ENCODE measurements at places on chromosomes 12 and 14.

DNA sequence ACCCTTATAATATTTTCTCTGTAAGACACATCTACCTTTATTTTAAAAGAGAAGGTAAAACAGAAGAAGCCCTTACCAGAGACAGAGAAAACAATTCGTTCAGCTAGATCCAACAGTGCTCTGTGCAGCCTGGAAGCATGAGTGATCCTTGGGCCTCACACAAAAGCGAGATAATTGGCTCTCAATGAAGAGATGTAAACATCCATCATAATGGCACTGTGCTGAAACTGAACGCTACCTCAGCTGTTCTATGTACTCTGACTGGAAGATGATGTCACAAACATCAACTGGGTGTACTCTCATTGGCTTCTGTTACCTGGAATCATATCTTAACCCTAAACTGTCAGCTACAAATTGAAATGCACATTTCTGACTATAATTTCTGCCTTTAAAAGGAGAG lies at the start of gene MGAT4C:
MGAT4C (minus strand) TSS at position 229 of the 400 bp plus-strand sequence.
- no peak for DNase-seq

DNA sequence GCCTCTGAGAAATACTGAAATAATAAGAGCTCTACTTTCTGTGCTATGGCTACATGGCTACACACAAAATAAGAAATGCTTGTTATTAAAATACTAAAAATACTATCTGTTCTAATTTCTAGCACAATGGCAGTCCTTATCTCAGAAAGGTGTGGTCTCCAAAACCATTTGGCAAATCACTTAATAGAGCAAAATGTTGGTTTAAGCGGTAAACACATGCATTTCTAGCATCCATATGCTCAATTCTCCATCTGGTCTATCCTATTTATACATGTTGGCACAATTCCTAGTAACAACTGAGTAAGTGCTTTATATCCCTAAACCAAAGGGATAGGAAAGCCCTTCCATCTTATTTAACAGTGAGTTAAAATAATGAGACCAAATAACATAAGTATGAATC lies 107.0 kb downstream of the PAPLN start:
- DNase-seq = no peak

DNA sequence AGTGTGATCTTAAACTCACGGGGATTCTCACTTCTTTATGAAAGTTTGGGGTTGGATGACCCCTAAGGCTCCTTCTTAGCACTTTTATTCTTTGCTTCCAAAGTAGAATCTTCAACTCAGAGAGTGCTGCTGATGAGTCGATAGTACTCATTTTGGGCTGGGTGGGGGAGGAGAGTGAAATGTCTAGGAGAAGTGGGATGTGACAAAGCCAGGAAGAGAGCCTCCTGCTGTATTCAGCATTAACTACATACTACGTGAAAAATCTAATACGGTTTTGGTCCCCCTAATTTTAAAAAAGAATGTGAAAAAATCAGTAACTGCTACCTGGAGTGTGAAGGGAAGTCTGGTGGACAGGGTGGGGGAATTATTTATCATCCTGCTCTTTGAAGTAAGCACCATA lies 148.3 kb downstream of the SAMD4A start:
- no peak for DNase-seq

- no peak for DNase-seq
These were observed 3.4 kb downstream of the NOC4L start for GRCh38 chr12:132147423-132148367.

DNA sequence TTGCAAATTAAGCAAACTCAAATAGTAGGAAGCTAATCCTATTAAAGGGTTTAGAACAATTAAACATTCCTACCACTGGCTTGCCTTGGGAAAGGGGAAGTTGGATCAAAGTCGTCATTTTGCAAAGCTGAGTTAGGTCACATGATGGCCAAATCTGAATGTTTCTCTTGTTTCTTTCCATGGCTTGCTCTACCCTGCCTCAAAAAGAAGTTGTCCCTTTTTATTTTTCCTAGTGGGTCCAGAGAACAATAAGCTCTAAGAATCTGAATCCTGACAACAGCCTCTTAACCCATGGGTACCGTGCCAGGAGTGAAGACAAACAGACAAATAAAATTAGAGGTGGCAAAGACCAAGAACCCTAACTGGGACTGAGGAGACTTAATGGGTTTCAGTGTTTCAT lies 26.2 kb upstream of the NPFF start:
- DNase-seq = no peak

DNA sequence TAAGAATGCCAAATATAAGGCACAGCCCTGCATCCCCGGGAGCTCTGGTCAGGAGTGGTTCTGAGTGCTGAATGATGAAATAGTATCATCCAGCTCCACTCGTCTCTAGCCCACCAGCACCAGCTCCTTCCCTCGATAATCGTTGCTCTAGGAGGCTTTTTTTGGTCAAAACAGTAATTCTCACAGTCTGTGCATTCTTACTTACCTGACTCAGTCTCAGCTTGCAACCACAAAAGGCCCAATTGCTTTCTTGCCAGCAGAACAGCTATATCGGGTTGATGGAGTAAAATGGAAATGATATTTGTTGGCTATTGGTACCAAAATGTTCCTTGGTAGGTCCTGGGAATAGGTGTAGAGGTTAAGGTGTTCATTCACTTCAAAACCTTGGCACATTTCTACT lies 94.8 kb downstream of the BMP4 start:
- DNase-seq = no peak

DNA sequence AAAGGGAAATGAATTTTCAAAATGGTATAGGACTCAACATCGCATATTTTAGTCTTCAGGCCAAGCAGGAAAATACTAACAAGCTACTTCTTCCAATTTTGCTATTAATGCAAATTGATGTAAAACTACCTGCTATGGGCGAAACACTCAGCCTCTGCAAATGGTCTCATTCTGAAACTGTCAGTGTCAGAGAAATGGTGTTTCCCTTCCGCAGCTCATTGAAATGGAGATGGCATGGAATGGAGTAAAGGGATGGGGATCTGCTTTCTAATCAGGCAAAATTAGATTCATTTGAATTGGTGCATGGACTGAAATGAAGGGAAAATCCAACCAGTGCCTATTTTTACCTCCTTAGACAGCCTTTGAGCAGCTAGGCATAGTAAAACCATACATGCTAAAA lies 80.4 kb upstream of the EEA1 start:
- DNase-seq = no peak

DNA sequence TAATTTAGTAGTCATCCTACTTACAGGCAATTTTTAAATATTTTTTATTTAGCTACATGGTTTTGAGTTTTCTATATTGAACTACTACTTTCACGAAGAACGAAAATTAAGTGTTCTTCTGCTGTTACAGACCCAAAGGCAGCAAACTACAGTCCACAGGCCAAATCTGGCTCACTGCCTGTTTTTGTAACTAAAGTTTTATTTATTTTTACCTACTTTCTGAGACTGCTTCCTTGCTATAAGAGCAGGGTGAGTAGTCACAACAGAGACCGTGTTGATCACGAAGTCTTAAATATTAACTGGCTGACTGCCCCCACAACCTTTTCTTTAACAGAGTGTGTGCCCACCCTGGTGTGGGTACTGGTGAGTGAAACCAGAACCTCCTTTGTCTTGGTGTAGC lies 11.6 kb downstream of the RBM19 start:
- no peak for DNase-seq

- DNase-seq = no peak
These were observed 46.5 kb downstream of the ARID2 start for GRCh38 chr12:45775964-45776363.

DNA sequence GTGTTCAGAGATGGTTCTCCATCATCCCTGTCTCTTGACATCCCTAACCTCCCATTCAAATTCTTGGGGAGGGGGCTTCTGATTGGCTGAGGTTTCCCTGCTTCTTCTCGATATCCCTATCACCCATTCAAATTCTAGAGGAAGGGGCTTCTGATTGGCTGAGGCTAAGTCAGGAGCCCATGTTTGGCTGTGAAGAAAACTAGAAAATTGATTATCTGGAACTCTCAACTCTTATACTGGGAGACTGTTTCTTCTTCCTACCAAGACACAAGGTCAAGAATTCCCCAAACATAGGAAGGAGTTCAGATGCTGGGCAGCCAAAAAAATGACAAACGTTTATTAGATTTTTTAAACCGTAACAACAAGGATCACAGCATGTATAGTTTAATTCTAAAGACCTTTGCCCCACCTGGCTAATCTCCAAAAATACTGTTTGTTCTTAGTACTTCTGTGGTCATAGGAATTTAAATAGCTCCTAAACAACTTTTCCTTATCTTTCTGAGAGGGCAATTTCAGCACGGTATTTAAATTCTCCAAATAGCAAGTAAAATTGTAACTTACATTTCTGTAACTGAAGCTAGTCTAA lies 26.4 kb downstream of the SPIC start:
- DNase-seq = no peak

DNA sequence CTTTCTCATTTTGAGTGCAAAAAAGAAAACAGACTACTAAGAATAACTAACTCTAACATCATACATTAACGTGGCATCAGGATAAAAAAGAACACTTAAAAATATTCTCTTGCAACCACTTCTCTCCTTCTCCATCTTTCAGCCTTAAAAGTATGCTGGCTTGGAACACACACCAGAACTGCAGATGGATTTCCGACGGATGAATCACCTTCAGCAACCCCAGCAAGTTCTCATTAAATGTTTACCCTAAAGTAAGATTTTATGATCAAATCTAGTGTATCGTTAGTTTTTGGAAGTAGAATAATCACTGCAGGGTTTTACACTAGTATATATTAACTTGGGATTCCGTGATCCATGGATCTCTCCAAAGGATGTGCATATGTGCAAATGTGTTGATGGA lies 1.2 kb downstream of the NEK9 start:
- DNase-seq = no peak

- DNase-seq = no peak
These were observed 42.8 kb upstream of the CORO1C start for GRCh38 chr12:108773798-108774788.

DNA sequence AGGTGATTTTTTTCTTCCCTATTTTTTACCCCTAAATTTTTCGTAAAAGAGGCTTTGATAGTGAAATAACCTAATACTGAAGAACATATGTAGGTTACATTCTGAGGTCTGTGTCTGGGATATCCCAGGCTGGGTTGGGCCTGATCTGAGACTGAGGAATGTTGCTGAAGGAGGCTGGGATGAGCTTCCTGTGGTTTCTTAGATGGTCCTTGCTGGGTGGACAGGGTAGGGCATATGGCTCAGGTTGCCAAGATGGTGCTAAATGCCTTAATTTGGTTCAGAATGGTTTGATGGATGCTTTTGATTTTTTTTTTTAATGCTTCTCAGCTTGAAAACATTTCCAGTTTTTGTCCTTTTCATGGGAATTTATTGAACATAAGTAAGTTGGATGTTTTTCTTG lies 124.6 kb upstream of the PMCH start:
- DNase-seq = no peak

GRCh38 chr14:69768873-69769272 lies 1.9 kb downstream of the SRSF5 start:
- DNase-seq = no peak

DNA sequence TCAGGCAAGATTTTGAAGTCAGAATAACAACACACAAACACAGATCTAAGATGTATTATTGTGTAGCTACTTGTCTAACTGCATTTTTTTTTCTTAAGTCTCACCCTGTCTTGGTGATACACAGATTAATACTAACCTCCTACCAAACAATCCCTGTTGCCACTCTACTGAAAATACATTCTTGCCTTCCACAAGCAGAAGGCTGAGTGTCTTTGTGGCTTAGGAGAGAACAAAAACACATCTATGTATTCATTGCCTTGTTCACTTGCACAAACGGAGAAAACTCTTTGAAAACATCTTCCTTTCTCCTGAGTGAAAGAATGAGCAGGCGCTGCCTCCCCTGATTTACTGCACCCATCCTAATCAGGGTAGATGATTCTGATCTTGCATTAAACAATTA lies 642.2 kb downstream of the DIO2 start:
- no peak for DNase-seq

DNA sequence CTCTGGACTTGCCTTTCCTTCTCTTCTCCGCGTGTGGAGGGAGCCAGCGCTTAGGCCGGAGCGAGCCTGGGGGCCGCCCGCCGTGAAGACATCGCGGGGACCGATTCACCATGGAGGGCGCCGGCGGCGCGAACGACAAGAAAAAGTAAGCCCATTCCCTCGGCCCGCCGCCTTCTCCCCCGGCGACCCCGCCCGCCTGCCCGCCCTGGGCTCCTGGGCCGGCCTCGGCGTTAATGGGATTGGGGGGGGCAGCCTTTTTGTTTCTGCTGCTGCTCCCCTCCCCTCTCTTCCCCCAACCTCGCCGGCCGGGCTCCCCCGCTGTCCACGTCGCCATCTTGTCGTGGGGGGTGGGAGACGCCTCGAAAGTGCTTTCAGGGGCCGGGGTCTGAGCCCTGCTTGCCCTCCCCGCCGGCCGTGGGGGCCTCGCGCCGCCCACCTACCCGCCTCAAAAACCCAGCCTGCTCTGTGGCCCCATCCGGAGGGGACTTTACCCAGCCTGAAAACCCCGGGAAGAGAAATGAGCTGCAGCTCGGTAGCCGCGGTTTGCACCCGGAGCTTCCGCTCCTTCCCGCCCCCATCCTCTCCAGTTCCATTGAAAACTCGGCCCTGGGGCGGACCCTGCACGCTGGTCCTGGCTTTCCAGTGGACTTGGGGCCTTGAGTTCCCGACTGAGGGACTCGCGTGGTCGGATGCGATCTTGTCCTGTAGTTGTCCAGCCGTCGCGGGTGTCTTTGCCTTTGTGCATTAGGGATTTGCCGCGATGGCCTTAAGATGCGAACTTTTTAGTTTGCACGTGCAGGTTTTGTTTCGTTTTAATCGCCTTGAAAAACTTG lies 598 bp downstream of the HIF1A start:
- DNase-seq = peak; percentile 4

DNA sequence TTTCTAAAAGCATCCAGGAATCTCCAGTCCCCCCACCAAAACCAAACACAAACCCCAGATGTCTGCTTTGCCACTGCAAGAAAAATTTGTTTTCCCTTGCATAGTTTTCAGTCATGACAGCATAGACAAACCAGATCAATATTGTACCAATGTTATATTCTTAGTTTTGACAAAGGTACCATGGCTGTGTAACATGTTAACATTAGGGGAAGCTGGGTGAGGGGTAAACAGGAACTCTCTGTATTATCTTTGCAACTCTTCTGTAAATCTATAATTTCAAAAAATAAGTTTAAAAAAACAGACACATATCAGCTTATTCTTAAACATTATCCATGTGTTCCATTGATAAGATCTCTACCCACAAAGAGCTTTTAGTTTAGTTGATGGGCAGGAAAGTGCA lies 44.4 kb upstream of the PWP1 start:
- no peak for DNase-seq

DNA sequence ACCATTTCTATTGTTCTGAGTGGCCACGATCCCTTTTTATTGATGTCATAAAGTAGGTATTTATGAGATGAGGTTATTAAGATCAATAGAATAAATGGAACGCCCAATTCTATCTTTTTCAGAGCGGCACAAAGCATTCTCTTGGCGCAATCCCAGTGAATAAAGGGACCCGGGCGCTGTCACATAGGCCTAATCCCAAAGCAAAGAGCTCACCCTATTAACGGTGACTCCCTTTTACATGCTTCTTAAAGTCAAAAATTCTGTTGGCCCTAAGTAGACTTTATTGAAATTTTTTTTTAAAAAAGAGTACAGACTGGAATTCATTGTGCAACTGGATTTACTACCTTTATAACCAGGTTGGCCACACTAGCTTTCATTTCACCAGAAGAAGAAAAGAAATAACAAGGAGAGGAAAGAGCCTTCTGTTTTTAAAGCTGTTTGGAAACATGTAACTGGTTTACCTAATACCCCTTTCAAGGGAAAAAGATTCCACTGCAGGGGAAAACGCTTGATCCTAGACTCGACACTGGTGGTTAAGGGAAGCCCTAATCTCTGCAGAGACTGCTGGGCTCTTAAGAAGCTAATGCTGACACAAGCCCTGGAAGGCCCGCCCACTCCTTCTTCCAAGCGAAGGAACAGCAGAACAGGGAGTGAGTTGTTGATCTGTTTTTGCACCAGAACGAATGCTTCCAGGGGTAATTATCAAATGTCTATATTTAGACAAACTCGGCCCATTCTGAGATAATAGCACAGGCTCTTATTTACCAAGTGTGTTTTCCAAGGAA lies 381.2 kb downstream of the BCL11B start:
- no peak for DNase-seq
